Activated naive CD4-positive, alpha-beta T cell treated with anti-CD3 and anti-CD28 coated beads, Interleukin-2, amount 50 U/mL, for 16 hours (primary cell): ENCODE measurements at places on chromosomes 16 and 17.

DNA sequence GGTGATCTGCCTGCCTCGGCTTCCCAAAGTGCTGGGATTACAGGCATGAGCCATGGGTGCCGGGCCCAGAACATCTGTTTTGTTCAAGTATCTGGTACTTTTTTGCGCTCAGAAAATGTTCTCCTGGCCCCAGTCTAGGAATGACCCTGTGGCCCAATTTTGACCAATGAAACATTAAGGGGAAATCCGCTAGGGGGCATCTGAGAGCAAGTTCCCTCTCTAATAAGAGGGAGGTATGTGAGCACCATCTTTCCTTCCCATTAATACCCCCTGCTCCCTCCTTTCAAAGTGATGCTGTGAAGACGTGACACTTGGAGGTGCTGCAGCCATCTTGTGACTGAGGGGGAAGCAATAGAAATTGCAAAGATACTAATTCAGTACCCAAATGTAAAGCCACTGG, 16.5 kb upstream of the CLEC3A start:
- no peak for DNase-seq

- DNase-seq: no peak
These were observed 16.2 kb upstream of the NAGLU start for GRCh38 chr17:42519546-42520491.

GRCh38 chr16:31870809-31871208, 2.8 kb upstream of the ZNF267 start:
- no peak for DNase-seq

GRCh38 chr16:87828071-87828906, 41.0 kb downstream of the SLC7A5 start:
- DNase-seq: no peak

DNA sequence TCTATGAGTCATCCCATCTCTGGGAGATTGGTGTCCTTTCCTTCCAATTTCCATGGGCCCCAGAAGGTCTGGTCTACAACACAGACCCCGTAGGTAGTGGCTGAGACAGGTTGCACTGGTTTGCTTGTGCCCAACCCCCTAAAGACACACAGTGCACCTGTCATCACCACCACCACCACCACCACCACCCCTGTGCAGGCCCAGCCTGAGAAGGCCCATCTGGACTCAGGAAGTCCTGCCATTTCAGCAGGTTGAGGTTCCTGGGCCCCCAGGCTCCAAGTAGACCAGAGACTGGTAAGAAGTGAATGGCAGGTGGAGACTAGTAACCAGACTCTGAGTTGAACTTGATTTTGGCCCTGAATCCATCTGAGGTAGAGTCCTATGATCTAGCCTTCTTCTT, 25.9 kb upstream of the PHB1 start:
- DNase-seq: no peak

DNA sequence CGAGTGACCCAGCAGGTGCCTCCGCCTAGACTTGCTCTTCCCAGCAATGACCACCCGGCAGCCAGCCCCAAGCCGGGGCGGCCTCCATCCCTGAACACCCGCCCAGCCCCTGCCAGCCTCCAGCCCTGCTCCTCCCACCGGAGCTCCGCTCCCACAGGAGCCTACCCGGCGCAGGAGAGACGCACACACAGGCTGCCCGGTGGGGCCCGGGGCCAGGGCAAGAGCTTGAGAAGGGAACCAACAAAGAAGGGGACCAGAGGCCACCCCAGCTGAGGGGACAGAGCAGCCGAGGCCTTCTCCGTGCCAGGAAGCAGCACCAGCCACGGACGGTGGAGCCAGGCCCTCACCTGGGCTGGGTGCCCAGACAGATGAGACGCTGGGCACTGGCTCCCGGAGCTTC, 13.8 kb downstream of the PKD1 start:
- DNase-seq: no peak
